ENCODE measurements at places on chromosomes 16 and 17. TPM values are rescaled to one million over a fixed set of nuclear protein-coding genes. Genes with fewer than 3 reads are reported as not detected.

DNA sequence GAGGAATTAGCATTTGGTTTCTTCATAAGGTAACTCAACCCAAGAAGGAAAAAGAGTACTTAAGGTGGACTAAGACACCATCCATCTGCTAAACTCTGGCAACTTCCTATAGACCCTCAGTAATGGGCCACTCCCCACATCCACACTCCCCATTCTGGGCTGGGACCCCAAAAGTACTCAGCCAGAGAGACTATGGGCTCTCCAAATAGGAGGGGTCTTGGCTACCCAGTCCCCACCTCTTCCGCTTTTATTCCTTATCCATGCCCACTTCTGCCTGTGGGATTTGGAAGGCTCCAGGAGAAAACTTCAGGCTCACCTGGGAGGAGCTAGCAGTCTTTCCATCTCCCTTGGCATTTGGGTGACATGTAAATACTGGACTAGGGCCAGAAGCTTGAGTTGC, 164.5 kb upstream of the CCL2 start:
- H3K4me3 ChIP-seq = no peak overlapping the region
- no peak for DNase-seq
- H3K27ac ChIP-seq = no peak overlapping the region
- H3K4me1 ChIP-seq = no peaks in the 10 kb centered on the region
- no peaks in the 10 kb centered on the region for H3K27me3 ChIP-seq

FBXO31 gene
- 13.2 TPM for polyA plus RNA-seq

- peaks cover under 1% of the 10 kb centered on the region for H3K36me3 ChIP-seq
- peaks cover 35% of the 10 kb centered on the region for H3K4me1 ChIP-seq
- no peak overlapping the region for H3K4me3 ChIP-seq
- no peaks in the 10 kb centered on the region for H3K27me3 ChIP-seq
- no peak for DNase-seq
- no peak overlapping the region for H3K27ac ChIP-seq
Measured at GRCh38 chr17:17106756-17107155, 64.5 kb downstream of the MPRIP start.

GRCh38 chr16:30374538-30374937, at the start of gene MYL11:
Gene MYL11 (plus strand): TSS chr16:30374802. CDS start chr16:30374858, 56 bp downstream.
- H3K4me1 ChIP-seq = peaks cover 21% of the 10 kb centered on the region
- no peaks in the 10 kb centered on the region for H3K36me3 ChIP-seq
- peak within 1 kb of the TSS; percentile 38 for H3K27ac ChIP-seq
- DNase-seq = no peak

- no peak overlapping the region for H3K27ac ChIP-seq
- no peaks in the 10 kb centered on the region for H3K36me3 ChIP-seq
- no peak overlapping the region for H3K4me3 ChIP-seq
- no peaks in the 10 kb centered on the region for H3K27me3 ChIP-seq
- peak; percentile 79 for DNase-seq
- peaks cover 75% of the 10 kb centered on the region for H3K4me1 ChIP-seq
Measured at GRCh38 chr16:84738255-84739038, 38.6 kb downstream of the USP10 start.

DNA sequence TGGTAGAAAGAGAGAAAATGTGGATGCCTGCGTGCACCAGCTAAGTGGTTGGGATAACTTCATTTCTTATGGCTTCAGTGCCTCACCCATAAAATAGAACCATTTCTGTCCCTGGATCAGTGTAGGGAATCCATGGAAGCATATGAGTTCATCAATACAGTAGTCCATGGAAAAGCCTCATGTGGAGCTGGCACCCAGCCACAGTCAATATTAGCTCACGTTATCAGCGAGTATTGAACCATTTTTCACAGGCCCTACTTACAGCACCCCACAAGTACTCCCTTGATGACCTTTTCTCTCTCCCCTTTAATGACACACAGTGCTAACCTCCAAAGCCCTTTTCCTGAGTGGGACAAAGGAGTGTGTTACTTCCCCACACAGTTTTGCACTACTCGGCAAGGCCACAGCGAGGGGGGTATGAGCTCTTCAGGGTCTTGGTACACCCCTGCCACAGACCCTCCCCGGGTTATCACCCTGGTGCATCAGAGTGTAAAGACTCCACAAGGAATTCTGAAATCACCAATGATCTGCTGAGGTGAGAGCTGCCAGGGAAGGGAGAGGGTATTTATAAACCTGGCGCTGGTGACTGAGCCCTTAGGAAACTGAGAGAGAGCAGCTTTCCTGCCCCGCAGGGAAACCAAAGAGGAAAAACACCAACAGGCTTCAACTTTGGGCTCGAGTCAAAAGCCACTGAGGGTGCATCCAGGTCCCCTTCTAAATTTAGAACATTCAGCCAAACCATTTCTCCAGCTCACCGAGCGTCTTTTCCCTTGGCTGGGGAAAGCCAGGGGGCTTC, 36.9 kb downstream of the DYNLRB2 start:
- H3K36me3 ChIP-seq = no peaks in the 10 kb centered on the region
- no peak overlapping the region for H3K27ac ChIP-seq
- DNase-seq = peak; percentile 38
- no peaks in the 10 kb centered on the region for H3K27me3 ChIP-seq
- peaks cover 7% of the 10 kb centered on the region for H3K4me1 ChIP-seq
- no peak overlapping the region for H3K4me3 ChIP-seq

- no peaks in the 10 kb centered on the region for H3K27me3 ChIP-seq
- H3K4me3 ChIP-seq = no peak overlapping the region
- no peak for DNase-seq
- no peaks in the 10 kb centered on the region for H3K36me3 ChIP-seq
- no peaks in the 10 kb centered on the region for H3K4me1 ChIP-seq
Measured at GRCh38 chr16:69095193-69095592, 10.3 kb upstream of the HAS3 start.

DNA sequence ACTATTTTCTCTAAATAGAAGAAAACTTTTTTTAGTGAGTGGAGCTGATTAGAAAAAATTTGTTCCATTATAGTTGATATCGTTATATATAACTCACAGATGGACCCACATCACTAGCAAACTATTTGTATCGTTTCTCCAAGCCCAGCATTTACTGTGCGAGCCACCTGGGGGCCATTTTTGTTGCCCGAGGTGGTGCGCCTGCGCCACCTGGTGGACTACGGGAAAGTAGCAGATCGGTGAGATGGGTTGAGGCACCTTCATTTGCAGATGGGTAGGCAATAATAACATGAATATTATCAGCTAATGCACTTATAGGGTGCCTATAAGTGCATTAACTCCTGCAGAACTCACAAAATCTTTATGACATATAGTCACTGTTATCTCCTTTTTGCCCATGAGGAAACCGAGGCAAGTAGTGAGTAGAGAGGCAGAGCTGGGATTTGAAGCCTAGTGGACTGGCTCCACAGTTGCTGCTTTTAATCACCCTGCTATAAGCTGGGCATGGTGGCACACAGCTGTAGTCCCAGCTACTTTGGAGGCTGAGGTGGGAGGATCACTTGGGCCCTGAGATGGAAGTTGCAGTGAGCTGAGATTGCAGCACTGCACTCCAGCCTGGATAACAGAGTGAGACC, 23.2 kb upstream of the NTN1 start:
- no peaks in the 10 kb centered on the region for H3K36me3 ChIP-seq
- H3K4me3 ChIP-seq = no peak overlapping the region
- no peaks in the 10 kb centered on the region for H3K27me3 ChIP-seq
- no peak overlapping the region for H3K27ac ChIP-seq

DNA sequence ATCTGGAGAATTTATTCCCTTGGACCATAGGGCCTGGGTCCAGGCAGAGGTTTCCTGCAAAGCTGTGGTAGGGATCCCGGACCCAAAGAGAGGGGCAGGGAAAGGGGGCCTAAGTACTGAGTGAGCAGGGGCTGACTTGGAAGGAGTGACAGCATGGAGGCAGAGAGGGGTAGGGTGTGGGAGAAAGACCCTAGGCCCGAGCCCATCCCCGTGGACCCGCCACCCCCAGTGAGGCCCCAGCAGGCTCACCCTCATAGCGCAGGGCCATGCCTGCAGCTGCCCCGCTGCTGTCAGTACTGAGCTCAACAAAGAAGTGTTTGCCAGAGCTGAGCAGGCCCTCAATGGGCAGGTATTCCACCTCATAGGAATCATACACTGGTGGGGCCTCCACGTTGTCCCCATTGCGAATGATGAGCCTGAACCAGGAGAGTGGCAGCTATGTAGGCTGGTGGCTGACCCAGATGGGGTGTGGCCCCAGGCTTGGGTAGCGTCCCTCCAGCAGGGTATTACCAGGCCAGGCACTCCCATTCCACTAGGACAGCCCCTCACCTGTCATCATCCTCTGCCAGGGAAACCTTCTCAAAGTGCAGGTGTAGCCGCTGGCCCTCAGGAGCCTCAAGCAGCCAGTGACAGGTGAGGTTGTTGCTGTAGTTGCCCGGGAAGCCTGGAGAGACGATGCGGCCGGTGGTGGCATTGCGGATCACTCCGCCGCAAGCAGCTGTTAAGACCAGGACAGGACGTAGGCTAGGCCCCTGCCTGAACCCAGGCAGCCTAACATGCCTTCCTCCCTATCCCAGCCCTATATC, 9.1 kb upstream of the PHF12 start:
- H3K27me3 ChIP-seq = no peaks in the 10 kb centered on the region
- H3K27ac ChIP-seq = no peak overlapping the region
- DNase-seq = no peak
- no peaks in the 10 kb centered on the region for H3K36me3 ChIP-seq
- no peak overlapping the region for H3K4me3 ChIP-seq
- H3K4me1 ChIP-seq = no peaks in the 10 kb centered on the region

DNA sequence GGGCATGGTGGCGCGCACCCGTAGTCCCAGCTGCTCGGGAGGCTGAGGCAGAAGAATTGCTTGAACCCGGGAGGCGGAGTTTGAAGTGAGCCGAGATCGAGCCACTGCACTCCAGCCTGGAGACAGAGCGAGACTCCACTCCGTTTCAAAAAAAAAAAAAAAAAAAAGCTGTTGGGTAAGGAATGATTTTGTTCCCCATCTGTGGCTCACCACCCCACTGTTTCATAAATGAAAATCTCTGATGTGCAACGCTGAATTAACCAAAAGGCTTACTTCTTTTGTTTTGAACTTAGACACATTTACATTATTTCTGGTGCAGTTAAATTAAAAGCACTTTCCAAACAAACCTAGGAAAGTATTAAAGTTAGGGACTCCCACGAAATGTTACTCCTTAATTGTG, 1.2 kb upstream of the METTL9 start:
- H3K27me3 ChIP-seq = no peaks in the 10 kb centered on the region
- no peak overlapping the region for H3K4me3 ChIP-seq
- peaks cover 11% of the 10 kb centered on the region for H3K4me1 ChIP-seq
- DNase-seq = no peak

GRCh38 chr16:22322021-22322471, 24.8 kb downstream of the POLR3E start:
- no peaks in the 10 kb centered on the region for H3K27me3 ChIP-seq
- H3K4me1 ChIP-seq = peaks cover 2% of the 10 kb centered on the region
- no peak overlapping the region for H3K27ac ChIP-seq
- DNase-seq = no peak
- no peak overlapping the region for H3K4me3 ChIP-seq
- H3K36me3 ChIP-seq = peaks cover 27% of the 10 kb centered on the region

- H3K27ac ChIP-seq = no peak overlapping the region
- DNase-seq = no peak
- H3K27me3 ChIP-seq = no peaks in the 10 kb centered on the region
- no peaks in the 10 kb centered on the region for H3K4me1 ChIP-seq
- H3K36me3 ChIP-seq = peaks cover 28% of the 10 kb centered on the region
Measured at GRCh38 chr17:40150276-40150675, 9.9 kb downstream of the CASC3 start.

DNA sequence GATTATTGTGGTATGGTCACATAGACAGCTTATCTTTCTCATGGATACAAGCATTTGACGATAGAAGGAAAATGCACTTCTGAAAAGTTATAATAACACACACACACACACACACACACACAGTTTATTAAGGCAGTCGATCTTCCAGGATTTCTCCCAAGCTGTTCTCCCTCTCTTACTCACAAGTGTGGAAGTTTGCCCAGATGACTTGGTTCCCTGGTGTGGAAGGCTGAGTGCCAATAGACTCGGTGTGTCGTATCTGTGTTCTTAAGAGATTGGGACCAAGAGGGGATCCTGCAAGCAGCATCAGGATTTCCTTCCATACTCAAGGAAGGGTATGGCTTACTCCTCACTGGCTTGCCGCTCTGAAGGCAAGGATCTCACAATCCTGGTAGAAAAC, 279.6 kb downstream of the HS3ST3B1 start:
- no peaks in the 10 kb centered on the region for H3K27me3 ChIP-seq
- H3K27ac ChIP-seq = no peak overlapping the region
- no peaks in the 10 kb centered on the region for H3K36me3 ChIP-seq
- no peak for DNase-seq

GRCh38 chr17:63452962-63453551, 7.0 kb upstream of the CYB561 start:
- H3K27me3 ChIP-seq = no peaks in the 10 kb centered on the region
- H3K36me3 ChIP-seq = no peaks in the 10 kb centered on the region
- no peak for DNase-seq

GRCh38 chr17:16940116-16940881, 31.6 kb downstream of the TNFRSF13B start:
- H3K27me3 ChIP-seq = no peaks in the 10 kb centered on the region
- no peak overlapping the region for H3K27ac ChIP-seq
- no peak for DNase-seq
- H3K4me3 ChIP-seq = no peak overlapping the region

DNA sequence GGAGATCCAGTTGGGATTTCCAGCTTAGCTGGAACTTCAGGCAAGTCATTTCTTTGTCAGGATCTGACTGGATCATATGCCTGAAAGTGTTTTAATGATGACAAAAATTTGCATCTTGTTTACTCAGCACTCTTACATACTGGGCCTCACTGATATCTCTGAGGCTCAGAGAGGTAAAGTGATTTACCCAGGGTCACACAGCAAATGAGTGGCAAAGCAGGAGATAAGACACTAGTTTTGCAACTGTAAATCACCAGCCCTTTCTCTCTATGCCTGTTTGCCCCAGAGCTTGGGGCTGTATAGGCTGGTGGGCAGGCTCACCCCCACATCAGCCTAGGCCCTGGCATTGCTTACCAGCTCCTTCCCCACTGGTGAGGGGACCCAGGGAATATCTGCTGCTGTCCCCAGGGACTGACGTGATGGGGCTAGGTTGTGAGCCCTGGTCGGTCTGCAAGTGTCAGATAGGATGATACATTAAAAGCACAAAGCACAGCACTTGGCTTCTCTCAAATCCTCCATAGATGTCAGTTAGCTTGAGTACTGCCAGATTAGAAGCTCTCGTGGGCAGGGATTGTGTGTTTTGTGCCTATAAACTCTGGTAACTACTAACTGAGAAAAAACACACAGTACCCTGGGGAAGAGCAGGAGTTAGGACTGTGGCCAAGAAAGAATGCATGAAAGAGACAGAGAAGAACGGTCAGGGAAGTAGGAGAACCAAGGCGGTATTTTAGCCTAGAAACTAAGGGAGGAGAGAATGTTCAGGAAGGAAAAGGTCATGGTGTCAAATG, 165.4 kb downstream of the COPRS start:
- no peak for DNase-seq
- peaks cover 10% of the 10 kb centered on the region for H3K4me1 ChIP-seq
- no peaks in the 10 kb centered on the region for H3K27me3 ChIP-seq

HBA2 gene
- 15.5 TPM for polyA plus RNA-seq

MYH10 gene
- polyA plus RNA-seq = 9.1 TPM

- H3K27ac ChIP-seq = no peak overlapping the region
- H3K36me3 ChIP-seq = no peaks in the 10 kb centered on the region
- no peak overlapping the region for H3K4me3 ChIP-seq
- no peaks in the 10 kb centered on the region for H3K27me3 ChIP-seq
- H3K4me1 ChIP-seq = no peaks in the 10 kb centered on the region
Measured at GRCh38 chr17:72407336-72407909, 286.6 kb downstream of the SOX9 start.

GRCh38 chr16:2286550-2286949, 18.6 kb upstream of the RNPS1 start:
- no peaks in the 10 kb centered on the region for H3K27me3 ChIP-seq
- H3K4me1 ChIP-seq = no peaks in the 10 kb centered on the region
- H3K36me3 ChIP-seq = no peaks in the 10 kb centered on the region
- no peak for DNase-seq

GRCh38 chr16:56941092-56941491, 9.2 kb downstream of the HERPUD1 start:
- H3K4me1 ChIP-seq = peaks cover 3% of the 10 kb centered on the region
- H3K27ac ChIP-seq = no peak overlapping the region
- DNase-seq = no peak
- H3K36me3 ChIP-seq = peaks cover 81% of the 10 kb centered on the region
- no peaks in the 10 kb centered on the region for H3K27me3 ChIP-seq

Measured in liver (tissue), 10 donors.